CD8-positive, alpha-beta memory T cell (primary cell): ENCODE measurements at places on chromosomes 6 and 20.

GRCh38 chr6:20778912-20779311 is 244.7 kb downstream of the CDKAL1 start:
- no peak for DNase-seq

GRCh38 chr6:159463119-159463829 is 229.8 kb downstream of the SOD2 start:
- DNase-seq = no peak

- no peak for DNase-seq
Observed at GRCh38 chr6:139881728-139882211, 507.3 kb upstream of the CITED2 start.

GRCh38 chr6:33427585-33428223 is 7.8 kb downstream of the SYNGAP1 start:
- DNase-seq = peak; percentile 86

DNA sequence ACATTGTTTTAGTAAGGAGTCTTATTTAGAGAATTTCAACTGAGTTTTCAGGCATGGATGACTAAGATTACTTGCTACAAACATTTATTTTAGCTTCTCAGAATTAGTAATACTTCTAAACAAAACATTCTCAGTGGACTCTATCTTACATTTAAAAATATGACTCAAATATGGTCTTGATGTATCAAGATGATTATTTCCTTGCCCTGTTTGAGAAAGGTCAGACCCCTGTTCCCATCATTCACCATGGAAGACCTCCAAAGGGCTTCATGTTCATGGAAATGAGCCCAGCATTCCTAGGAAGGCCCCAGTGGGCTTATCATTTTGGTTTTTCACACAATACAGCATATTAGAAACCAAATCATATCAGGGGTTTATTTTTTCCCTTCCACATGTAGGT is 24.6 kb upstream of the TRPC4AP start:
- no peak for DNase-seq

GRCh38 chr20:17543531-17544131 is 12.5 kb upstream of the BFSP1 start:
- DNase-seq = no peak

DNA sequence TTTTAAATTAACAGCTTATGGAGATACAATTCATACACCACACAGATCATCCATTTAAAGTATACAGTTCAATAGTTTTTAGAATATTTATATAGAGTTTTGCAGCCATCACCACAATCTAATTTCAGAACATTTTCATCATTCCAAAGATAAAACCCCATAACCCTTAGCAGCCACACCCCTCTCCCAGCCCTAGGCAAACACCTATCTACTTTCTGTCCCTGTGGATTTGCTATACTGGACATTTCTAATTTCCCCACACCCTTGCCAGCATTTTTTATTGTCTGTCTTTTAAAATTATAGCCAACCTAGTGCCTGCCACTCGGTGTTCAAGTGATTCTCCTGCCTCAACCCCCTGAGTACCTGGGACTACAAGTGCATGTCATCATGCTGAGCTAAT is 23.0 kb upstream of the AKAP7 start:
- DNase-seq = no peak

DNA sequence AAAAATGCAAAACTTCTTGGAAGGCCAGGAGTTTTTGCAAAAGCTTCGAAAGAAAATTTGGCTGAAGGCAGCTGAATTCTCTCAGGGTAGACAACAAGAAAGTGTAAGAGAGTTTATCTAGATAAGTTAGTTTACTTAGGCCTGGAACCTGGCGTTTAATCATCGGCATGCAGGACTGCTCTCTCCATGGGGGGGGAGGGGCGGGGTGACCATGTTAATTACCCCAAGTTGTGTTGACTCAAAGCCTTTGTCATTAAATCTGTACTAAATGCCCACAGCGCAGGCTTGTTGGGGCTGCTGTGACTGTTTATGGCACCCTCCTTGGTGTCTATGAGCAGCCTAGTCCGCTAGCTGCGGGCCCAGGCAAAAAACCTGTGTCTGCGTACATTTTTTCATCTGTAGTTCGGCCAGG is 20.1 kb upstream of the ZNF451 start:
- no peak for DNase-seq
